OCI-M1 (cell line): ENCODE measurements at places on chromosomes 7 and 10.

DNA sequence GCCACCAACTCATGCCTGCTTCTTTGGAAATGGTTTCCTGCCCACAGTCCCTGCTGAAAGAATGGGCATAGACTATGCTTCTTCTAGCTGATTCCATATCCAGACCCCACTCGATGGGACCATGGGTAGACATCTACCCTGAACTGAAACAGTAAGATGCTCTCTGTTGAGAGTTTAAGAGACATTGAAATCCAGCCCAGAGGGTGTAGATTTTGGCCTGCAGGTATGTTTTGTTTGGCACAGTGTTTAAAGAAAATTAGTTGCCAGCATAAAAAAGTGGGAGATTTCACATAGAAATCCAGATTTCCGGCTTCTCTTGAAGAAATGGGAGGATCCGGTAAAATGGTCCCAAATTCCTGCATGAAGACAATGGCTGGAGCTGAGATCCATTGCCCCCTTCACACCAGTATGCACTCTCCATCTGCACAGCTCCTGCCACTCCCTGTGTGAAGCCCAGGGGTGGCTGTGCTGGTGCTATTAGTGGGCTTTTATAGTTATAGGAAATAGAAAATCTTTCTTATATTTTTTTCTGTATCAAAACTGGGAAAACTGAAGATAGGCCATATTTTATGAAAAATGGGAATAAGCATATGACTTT is 218.1 kb downstream of the PTEN start:
- DNase-seq = no peak

- peak; percentile 45 for DNase-seq
These were observed 170.9 kb downstream of the CDK14 start for GRCh38 chr7:90766814-90767564.

- peak; percentile 73 for DNase-seq
These were observed 11.6 kb downstream of the ZDHHC6 start for GRCh38 chr10:112434988-112435619.

DNA sequence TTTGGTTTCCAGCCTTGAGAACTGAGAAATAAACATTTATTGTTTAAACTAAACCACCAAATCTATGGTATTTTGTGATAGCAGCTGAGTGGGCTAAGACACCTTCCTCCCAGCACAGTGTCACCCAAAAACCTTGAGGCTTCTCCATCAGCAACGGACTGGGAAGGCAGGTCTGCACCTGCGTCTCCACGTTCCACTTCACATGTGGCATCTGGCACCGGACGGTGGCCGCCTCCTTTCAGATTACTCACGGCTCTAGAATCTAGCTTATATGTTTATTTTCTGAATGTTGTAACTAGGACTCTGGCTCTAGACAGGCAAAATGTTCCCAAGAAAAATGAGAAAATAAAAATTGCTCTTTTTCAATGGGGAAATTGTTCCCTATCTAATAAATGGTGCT is 201.0 kb downstream of the ADARB2 start:
- no peak for DNase-seq

GRCh38 chr7:34842782-34843181 is 184.8 kb downstream of the NPSR1 start:
- no peak for DNase-seq

DNA sequence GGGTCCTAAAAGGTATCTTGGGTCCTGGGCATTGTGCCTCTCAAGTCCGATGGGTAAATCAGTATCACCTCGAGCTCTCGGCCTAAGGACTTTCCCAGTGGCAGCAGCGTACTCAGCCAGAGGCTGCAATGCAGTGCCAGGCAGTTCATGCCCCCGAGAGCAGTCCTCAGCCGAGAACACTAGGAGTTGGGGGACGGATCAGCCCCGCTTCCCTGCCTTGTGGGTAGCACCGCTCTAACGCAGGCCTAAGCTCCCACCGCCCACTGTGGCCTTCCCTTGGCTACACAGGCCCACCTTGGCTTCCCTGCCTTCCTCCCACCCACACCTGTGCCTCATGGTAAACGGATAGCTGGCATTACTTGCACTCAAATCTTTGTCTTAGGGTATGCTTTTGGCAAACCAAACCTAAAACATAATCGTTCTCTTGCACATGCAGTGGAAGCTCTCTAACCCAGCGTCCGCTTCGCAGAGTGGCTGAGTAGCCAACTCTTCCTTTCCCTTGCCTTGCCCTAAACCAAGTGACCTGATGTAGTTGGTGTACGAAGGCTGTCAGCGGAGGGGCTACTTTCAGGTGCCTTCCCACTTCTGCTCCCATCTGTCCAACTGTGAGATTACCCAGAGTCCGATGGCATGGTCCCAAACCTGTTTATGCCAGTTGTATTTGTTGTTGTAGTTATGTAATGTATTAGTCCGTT is 73.2 kb upstream of the CHST15 start:
- no peak for DNase-seq

- no peak for DNase-seq
These were observed 39.2 kb downstream of the ELMO1 start for GRCh38 chr7:37409461-37409860.

DNA sequence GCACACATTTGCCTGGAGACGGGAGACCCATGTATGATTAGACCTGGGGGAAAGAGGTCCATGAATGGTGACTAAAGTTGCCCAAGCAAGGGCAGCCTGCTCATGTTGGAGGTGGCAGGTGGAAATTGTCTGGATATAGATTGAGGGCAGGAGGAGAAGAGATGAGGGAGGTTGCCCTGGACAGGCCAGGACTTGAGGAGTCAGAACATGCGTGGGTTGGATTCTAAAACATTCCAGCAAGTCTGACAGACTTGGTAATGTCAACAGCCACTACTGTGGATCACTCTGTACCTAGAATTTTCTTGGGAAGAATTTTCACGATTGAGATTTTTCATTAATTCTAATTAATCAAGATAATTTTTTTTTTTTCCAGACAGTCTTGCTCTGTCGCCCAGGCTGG is 19.1 kb upstream of the SVOPL start:
- DNase-seq = no peak

DNA sequence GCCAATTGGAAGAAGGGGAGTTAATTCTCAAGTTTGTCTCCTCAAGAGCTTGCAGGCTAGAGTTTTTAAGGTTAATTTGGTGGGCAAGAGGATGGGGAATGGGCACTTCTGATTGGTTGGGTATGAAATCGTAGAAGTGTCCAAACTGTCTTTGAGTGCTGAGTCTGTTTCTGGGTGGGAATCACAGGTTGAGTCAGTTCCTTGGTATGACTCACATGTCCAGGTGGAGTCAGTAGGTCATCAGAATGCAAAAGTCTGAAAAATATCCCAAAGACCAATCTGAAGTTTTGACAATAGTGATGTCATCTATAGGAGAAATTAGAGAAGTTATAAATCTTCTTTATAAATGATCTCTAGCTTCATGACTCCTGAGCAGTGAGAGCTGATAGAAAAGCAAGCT is 1252.2 kb downstream of the REEP3 start:
- DNase-seq = no peak

DNA sequence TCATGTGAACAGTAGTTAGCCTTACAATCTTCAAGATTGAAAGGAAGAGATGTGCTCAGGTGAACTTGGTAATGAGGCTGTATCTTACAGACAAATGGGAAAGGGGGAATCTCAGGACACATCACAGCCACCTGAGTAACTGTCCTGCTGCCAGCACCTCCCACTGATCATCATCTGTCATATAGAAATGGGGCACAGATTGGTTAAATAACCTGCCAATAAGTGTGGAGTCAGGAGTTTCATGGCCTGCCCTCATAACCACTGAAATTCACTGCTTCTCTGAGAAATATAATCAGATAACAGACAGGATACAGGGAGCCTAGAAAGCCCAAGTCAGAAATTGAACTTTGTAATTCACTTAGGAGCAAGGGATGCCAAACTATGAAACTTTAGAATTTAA is 64.9 kb upstream of the TAS2R16 start:
- no peak for DNase-seq

DNA sequence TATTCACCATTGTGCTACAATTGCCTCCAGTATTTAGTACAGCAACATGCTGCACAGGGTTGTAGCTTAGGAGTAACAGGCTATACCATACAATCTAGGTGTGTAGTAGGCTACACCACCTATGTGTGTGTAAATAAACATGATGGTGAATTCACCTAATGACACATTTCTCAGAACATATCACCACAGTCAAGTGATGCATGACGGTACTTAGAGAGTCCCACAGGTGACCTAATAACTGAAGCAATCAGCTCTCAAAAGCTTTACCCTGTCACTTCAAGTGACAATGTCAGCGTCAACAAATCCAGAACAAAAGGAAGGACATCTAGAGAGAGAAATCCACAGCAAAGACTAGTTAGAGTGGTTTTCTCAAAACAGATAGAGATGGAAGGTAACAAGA is 38.8 kb downstream of the CCNJ start:
- no peak for DNase-seq

DNA sequence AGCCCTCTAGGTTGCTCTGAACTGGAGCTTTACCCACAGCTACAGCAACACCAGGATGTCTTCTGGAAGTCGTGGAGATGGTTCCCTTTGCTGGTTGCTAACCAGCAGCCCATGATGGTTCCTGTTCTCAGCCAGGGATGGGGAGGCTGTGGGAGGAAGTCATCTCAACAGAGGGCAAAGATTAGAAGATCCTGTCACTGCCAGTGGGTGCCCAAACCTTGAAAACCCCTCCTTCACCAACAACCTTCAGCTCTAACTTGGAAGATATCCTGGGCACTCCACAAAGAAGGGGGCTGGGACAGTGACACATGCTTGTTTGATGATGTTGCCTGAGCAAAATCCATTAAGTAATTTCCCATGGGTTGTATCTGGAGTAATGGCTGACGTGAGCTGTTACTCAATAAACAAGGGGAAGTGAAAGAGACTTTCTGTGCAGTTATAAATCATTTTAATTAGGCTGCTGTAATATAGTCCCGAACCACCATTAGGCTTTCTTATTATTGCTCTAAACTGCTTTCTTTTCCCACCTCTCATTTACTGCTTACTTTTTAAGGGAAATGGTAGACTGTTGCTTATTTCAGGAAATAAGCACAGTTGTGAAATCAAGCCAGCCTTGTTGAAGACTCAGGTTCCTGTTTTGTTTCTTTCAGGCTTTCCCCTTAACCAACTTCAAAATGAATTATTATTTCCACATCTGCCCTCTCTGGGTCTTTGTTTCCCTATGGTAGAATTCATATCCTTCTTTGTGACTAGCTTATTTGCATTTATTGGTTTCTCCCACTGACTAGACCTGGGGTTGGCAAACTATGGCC is 124.8 kb downstream of the PPP1R17 start:
- no peak for DNase-seq

GRCh38 chr7:44767912-44768627 is 19.4 kb downstream of the ZMIZ2 start:
- peak; percentile 4 for DNase-seq

GRCh38 chr10:43202224-43202656 is 64.0 kb downstream of the CSGALNACT2 start:
- peak; percentile 55 for DNase-seq

DNA sequence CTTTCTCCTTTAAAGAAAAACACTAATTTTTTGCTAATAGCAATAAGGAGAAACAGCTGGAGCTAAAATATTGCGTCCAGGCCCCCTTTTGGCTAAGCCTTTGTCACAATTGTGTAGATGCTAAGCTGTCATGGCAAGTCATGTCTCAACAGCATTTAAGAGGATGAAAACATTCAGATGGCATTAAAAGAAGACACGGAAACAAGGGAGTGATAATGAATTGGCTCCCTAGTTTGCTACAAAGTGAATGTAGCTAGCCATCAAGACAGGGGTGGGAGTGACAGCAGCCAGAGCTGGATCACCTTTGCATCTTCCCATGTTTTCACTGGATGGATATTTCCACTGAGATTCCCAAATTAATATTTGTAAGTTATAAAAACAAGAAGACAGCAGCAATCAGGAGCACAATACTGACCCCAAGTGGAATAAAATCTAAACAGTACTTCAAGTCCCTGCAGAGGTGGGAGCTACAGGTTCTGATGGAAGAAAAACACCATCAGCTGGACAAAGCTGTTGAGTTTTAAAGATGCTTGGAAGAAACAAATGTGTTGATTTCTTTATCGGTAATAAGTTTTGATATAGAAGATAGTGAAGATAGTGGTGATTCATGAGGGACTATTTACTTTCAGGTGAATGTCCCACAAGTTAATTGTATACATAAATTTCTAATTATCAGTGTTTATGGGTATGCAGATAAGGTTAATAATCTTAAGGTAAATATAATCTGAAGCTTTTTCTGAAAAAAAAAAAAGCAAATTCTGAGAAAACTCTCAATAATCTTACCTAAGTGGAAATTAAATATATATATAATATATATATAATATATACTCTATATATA is 129.4 kb downstream of the SLC16A9 start:
- DNase-seq = peak; percentile 27

GRCh38 chr10:12543589-12543988 is 194.2 kb downstream of the CAMK1D start:
- no peak for DNase-seq

GRCh38 chr10:1677307-1677939 is 59.9 kb downstream of the ADARB2 start:
- DNase-seq = no peak

GRCh38 chr7:105133358-105133757 is 119.4 kb downstream of the KMT2E start:
- DNase-seq = no peak

DNA sequence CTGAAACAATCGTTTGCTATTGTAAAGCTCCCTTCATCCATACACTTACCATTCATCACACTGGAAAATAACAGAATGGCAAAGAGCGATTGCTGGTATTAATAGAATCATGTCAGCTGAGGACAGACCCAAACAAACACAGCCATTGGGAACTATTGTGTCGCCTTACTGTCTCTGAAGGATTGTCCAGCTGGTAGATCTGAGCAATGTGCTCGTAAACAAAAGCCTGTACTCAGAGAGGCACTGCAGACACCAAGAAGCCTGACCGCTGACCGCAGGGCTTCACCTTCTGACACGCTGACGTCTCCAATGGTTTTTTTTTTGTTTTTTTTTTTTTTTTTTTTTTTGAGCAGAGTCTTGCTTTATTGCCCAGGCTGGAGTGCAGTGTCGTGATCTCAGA is 151.0 kb upstream of the FRMD4A start:
- DNase-seq = no peak

GRCh38 chr7:142533920-142534319 is 215.4 kb upstream of the PRSS1 start:
- DNase-seq = no peak

GRCh38 chr10:116947841-116948529 is 57.0 kb downstream of the SHTN1 start:
- peak; percentile 19 for DNase-seq

DNA sequence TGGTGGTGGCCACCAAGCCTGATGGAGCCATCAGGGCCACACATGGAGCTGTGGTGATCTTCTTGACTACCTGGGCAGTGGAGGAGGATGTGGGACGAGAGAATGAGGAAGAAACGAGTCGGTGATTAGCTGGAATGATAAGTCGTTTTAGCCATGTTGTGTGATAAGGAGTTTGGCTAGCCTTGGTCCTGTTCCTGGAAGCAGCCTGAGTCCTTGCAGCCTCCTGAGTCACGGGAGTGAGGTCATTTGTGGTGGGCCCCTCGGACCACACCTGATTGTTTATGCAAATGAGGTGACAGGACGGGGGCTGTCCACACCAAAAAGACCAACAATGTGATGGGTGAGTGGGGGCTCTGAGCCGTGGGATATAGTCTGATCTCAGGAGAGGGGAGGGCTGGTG is 554.4 kb downstream of the PTPRN2 start:
- peak; percentile 0 for DNase-seq

GRCh38 chr10:7475046-7475911 is 64.4 kb upstream of the SFMBT2 start:
- DNase-seq = no peak
